ENCODE measurements at places on chromosomes 1 and 21. TPM values are rescaled to one million over a fixed set of nuclear protein-coding genes. Genes with fewer than 3 reads are reported as not detected.

DNA sequence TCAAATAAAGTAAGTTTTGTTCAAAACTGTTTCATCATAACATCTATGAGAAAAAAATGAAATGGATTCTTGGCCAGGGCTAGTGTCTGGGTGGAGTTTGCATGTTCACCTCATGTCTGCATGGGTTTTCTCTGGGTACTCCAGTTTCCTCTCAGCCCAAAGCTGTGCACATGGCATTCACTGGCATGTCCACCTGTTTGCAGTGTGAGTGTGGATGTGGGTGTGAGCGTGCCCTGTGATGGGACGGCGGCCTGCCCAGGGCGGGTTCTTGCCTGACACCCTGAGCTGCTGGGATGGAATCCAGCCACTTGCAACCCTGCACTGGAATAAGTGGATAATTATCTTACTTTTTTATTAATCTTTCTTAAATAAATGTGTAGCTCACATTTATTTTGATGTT is 185.5 kb downstream of the RYR2 start:
- DNase-seq, result no peak

GRCh38 chr1:42847721-42848460 is 1.5 kb downstream of the ZNF691 start:
- no peak for DNase-seq

DNA sequence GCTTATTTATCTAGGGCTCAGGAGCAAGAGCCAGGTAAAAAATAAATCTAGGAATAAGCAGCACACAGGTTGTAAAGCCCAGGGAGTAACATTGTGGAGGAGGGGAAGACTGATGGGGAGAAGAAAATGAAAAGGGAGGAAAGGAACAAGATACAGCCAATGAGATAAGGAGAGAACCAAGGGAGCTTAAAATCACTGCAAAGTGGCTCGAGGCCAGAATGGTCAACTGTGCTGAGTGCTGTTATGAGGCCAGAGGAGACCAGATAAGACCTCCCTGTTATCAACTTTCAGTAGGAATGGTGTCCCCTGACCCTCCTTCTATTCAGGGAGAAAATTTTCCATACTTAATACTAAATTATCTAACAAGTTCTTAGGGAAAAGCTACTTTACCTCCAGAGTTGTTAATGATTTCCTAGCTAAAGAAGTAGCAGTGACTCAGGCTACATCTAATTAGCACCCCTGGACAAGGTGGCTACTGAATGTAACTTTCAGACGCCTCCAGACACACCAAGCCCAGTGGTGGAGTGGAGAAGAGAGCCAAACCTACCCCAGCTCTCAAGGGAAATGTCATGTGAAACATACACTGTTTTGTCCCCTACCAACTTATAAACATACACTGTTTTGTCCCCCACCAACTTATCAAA is 25.5 kb downstream of the ENAH start:
- DNase-seq, result no peak

DNA sequence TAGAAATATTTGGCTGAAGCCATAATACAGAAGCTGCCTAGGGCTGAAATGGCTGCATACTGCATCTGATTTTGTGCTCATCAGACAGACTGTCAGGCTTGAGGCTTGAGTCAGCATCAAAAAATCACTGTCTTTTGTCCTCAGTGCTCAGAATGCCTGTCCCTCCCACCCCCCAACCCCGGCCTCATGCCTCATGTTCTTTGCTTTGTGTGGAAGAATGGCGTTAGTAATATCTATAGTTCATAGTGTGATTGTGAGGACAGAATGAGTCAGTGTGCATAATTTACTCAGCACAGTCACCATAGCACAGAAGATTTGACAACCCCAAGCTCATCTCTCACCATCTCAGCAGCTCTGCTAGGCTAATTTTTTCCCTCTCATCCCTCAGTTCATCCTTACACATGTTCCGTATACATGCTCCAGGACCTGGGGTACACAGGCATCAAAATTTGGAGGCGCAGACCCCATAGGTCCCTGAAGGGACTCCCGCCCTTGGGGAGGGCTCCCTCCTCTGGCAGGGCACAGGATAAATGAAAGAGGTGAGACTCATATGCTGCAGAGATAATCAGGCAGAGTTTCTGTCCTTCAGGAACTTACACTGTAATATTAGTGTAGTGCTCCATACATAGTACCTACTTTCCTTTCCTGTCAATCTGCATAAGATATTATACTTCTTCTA is 159.1 kb upstream of the C8B start:
- DNase-seq, result no peak

DNA sequence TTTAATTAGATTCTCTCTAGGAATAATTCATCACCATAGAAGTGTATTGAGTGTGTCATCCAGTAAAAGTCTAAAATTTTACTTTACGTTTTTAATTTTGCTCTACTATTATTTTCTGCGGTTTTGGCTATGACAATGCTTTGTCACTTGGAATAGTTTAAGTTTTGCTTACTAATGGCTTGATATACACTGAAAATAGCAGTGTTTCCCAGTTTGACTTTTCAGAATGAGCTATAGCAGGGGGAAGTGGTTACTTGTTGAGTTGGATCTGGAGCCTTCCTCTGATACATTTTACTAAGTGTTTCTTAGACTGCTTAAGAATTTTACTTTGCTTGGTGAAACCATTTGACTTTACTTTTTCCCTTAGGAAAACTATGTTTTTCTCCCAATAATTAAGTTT is 5.0 kb downstream of the DNAJC16 start:
- no peak for DNase-seq

Gene TAS1R1
- total RNA-seq, result not detected

Gene TAF13
- 23.5 TPM for total RNA-seq

Gene JTB
- 179 TPM for total RNA-seq

Gene RAB7B
- total RNA-seq, result 19.3 TPM

All from lower leg skin (tissue), 4 donors.